Liver (tissue), 10 donors: ENCODE measurements at places on chromosomes 3 and 15. TPM values are rescaled to one million over a fixed set of nuclear protein-coding genes. Genes with fewer than 3 reads are reported as not detected.

SCAANT1 gene
- total RNA-seq, result not detected

LRRC31 gene
- total RNA-seq, result 2.7 TPM

ILDR1 gene
- total RNA-seq, result 0.17 TPM

ACKR2 gene
- total RNA-seq, result 19.3 TPM

MB21D2 gene
- total RNA-seq, result 0.59 TPM

LYZL4 gene
- total RNA-seq, result not detected

CPB1 gene
- total RNA-seq, result not detected

DNA sequence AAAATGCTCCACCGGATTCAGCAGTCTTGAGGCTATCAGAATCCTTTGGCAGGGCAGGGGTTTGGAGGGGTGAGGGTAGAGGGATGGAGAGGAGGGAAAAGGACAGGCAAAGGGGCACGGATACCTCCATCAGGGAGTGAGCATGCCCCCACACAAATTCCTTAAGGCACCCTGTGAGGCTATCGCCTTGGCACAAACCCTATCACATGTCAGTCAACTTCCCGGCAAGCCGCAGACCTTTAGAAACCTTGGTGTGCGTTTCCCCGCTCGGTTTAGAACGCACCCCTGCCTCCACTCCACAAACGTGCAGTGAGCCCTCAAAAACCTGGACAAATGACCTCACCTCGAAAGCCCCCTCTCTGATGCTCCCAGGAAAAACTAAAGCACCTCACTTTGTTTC is 422 bp upstream of the SETMAR start:
- no peak overlapping the region for H3K4me3 ChIP-seq
- no peaks in the 10 kb centered on the region for H3K4me1 ChIP-seq
- H3K27me3 ChIP-seq, result no peaks in the 10 kb centered on the region
- H3K36me3 ChIP-seq, result no peaks in the 10 kb centered on the region

DNA sequence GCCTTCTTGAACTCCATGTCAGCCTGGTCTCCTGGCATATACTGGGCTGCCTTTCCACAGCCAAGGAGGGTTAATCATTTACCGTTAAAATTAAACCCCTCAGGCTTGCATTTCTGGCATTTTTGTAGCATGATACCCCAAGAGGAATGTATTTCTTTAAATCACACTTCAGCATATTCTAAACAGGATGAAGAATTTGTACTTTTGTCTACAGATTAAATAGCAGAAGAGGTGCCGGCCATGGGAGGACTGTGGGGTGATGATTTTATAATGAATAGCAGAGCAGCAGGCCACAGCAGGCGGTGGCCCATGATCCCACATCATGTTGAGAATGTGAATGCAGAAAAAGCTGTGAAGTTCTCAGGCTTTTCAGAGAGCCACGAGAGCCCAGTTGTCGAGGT is 90.2 kb downstream of the ARNT2 start:
- H3K4me3 ChIP-seq, result no peak overlapping the region
- no peaks in the 10 kb centered on the region for H3K4me1 ChIP-seq
- DNase-seq, result no peak
- no peaks in the 10 kb centered on the region for H3K36me3 ChIP-seq
- H3K27ac ChIP-seq, result no peak overlapping the region
- H3K27me3 ChIP-seq, result no peaks in the 10 kb centered on the region

GRCh38 chr3:45912435-45912834 is 26.1 kb downstream of the CCR9 start:
- H3K4me1 ChIP-seq, result no peaks in the 10 kb centered on the region
- no peak overlapping the region for H3K4me3 ChIP-seq
- H3K36me3 ChIP-seq, result no peaks in the 10 kb centered on the region
- H3K27me3 ChIP-seq, result no peaks in the 10 kb centered on the region

DNA sequence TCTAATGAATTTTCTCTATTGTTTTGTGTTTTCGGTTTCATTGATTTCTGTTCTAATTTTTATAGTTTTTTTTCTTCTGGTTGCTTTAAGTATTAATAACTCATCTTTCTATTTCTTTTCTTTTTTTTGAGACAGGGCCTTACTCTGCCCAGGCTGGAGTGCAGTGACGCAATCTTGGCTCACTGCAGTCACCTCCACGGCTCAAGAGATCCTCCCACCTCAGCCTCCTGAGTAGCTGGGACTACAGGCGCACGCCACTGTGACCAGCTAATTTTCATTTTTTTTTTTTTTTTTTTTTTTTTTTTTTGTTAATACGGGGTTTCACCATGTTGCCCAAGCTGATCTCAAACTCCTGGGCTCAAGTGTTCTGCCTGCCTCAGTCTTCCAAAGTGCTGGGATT is 14.5 kb downstream of the KBTBD8 start:
- no peak overlapping the region for H3K27ac ChIP-seq
- H3K36me3 ChIP-seq, result no peaks in the 10 kb centered on the region
- H3K4me1 ChIP-seq, result no peaks in the 10 kb centered on the region
- H3K27me3 ChIP-seq, result no peaks in the 10 kb centered on the region
- no peak for DNase-seq

DNA sequence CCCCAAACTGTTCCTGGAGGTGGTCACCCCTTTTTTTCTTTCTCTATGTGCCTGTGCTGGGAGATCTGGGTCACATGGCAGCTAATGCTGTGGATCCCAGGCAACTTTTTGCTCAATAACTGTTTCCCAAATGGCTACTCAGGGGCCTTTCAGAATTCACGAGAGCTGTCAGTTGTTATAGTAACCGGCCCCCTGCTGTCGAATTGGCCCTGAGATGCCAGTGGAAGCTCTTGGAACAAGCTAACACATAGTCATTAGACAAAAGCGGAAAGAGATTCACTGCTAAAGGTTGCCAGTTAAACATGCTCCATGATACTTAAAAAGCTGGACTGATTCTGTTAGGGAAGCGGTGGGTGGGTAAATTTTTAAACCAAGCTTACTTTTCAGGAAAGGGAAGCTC is 144.1 kb downstream of the FEZF2 start:
- peak overlapping the region; percentile 68 for H3K27ac ChIP-seq
- H3K4me3 ChIP-seq, result no peak overlapping the region
- H3K27me3 ChIP-seq, result no peaks in the 10 kb centered on the region
- DNase-seq, result no peak
- peaks cover 3% of the 10 kb centered on the region for H3K4me1 ChIP-seq
- H3K36me3 ChIP-seq, result peaks cover 1% of the 10 kb centered on the region

DNA sequence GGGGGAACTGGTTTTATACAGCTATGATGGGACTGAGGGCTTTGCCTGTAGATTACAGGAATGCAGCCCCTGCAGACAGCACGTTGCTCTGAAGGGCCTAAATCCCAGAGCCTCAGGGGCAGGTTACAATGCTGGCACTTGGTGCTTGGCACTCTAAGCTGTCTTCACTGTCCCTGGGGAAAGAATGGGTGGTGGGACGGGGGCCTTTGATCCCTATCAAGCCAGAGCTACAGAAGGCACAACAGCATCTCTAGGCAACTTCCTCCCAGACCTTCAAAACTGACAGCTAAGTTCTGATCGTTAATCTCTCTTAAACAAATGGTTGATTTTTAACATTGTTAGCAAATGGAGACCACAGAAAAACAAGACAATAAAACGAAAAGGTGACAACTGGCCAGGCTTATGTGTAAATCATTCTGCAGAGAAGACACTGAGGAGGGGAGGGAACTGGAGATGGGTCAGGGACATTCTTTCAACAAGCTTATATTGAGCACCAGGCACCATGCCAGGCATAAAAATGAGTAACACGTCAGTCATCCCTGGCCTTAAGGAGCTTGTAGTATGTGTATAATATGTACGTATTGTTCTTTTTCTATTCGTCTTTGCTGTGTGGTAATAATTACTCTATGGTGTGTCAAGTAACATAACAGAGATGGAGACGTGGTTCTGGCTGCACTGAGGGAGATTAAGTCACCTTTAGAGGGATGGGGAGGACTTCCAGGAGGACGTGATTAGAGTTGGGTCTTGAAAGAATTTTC is 49.1 kb downstream of the CA12 start:
- H3K4me3 ChIP-seq, result no peak overlapping the region
- H3K27me3 ChIP-seq, result no peaks in the 10 kb centered on the region
- no peaks in the 10 kb centered on the region for H3K4me1 ChIP-seq
- H3K36me3 ChIP-seq, result no peaks in the 10 kb centered on the region
- no peak for DNase-seq

DNA sequence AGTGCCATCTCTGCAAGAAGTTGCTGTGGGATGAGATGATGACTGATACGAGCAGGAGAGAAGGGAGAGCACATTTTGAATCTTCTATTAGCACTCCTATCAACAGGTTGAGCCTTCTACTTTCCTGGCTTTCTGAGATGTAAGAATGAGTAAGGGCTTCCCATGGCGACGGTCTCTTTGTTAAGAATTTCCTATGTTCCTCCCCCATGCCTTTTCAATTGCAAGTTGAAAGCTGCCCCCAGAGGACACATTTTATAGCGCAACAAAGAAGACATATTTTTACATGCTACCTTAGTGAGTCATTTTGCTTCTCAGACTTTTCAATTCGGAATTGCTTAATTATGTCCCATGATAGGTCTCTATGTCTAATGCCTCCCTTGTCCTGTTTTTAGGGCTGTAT is 71.3 kb upstream of the LRTM1 start:
- peaks cover 7% of the 10 kb centered on the region for H3K27me3 ChIP-seq
- DNase-seq, result no peak
- no peak overlapping the region for H3K4me3 ChIP-seq
- no peak overlapping the region for H3K27ac ChIP-seq
- no peaks in the 10 kb centered on the region for H3K36me3 ChIP-seq

DNA sequence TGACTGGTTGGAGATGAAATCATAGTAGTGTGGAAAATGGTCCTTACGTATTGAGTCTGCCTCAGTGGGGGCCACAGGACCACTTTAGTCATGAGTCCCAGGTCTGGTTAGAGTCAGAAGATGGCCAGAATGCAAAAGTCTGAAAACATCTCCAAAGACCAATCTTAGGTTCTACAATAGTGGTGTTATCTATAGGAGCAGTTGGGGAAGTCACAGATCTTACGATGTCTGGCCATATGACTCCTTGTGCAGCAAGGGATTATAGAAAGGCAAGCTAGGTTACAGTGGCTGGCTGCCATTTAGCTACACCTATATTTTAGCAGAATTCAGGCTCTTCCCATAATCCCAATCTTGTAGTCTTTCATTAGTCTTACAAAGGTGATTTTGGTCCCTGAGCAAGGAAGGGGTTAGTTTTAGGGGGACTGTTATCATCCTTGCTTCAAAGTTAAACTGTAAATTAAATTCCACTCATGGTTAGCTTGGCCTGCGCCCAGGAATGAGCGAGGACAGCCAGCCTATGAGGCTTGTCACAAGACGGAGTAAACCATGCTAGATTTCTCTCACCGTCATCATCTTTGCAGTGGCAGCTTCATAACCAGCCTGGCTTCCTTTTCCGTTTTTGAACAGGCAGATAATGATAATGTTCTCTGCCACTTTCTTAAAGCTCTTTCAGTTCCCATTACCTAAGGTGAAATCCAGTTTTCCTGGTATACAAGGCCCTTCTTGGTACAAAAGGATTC is 134.1 kb downstream of the VPS8 start:
- no peaks in the 10 kb centered on the region for H3K36me3 ChIP-seq
- no peak overlapping the region for H3K4me3 ChIP-seq
- no peaks in the 10 kb centered on the region for H3K27me3 ChIP-seq
- DNase-seq, result no peak
- H3K4me1 ChIP-seq, result no peaks in the 10 kb centered on the region
- H3K27ac ChIP-seq, result no peak overlapping the region

DNA sequence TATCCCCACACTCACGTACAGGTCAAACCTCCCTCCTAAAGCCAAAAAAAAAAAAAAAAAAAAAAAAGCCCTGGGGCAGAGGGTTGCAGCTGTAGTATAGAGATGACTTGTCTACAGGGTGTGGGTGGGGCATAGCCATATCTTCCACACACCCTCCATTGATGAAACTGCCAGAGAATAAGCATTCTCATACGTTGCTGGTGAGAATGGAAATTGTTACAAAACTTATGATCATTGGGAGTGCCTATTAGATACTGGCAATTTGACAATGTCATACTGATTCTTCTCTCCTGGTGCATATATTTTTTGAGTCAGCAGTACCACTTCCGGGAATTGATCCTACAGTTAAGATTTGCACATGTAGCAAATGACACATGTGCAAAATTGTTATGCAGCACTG is 11.0 kb upstream of the CTNNB1 start:
- H3K36me3 ChIP-seq, result no peaks in the 10 kb centered on the region
- no peaks in the 10 kb centered on the region for H3K4me1 ChIP-seq
- H3K27ac ChIP-seq, result no peak overlapping the region
- DNase-seq, result no peak
- H3K4me3 ChIP-seq, result no peak overlapping the region
- H3K27me3 ChIP-seq, result no peaks in the 10 kb centered on the region
